Stomach (tissue), 19 donors: ENCODE measurements at places on chromosomes 6 and 20. TPM values are rescaled to one million over a fixed set of nuclear protein-coding genes. Genes with fewer than 3 reads are reported as not detected.

DNA sequence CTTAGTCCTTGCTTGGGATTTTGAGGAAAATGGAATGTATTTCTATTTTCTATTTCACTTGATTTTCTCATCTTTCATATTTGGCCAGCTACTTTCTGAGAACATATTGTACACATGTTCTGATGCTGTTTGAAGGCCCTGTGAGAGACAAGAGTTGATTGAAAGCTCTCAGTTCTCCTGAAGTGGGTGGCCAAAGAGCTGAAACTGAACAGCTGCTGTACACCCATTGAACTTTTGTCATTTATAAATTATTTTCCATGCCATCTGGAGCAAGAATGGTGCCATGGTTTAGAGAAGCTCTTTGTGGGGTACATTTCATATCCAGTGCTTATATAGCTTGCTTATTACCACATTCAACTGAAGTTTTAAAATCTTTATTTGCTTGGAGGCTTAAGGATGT lies 298.3 kb downstream of the PRL start:
- H3K27ac ChIP-seq = no peak overlapping the region
- peaks cover 11% of the 10 kb centered on the region for H3K4me1 ChIP-seq
- no peak for DNase-seq
- no peaks in the 10 kb centered on the region for H3K36me3 ChIP-seq
- H3K4me3 ChIP-seq = no peak overlapping the region
- H3K27me3 ChIP-seq = no peaks in the 10 kb centered on the region

GRCh38 chr20:36126836-36127527 lies 27.6 kb upstream of the EPB41L1 start:
- no peak overlapping the region for H3K27ac ChIP-seq
- H3K4me3 ChIP-seq = no peak overlapping the region
- no peak for DNase-seq
- H3K4me1 ChIP-seq = peaks cover 9% of the 10 kb centered on the region
- no peaks in the 10 kb centered on the region for H3K36me3 ChIP-seq

DNA sequence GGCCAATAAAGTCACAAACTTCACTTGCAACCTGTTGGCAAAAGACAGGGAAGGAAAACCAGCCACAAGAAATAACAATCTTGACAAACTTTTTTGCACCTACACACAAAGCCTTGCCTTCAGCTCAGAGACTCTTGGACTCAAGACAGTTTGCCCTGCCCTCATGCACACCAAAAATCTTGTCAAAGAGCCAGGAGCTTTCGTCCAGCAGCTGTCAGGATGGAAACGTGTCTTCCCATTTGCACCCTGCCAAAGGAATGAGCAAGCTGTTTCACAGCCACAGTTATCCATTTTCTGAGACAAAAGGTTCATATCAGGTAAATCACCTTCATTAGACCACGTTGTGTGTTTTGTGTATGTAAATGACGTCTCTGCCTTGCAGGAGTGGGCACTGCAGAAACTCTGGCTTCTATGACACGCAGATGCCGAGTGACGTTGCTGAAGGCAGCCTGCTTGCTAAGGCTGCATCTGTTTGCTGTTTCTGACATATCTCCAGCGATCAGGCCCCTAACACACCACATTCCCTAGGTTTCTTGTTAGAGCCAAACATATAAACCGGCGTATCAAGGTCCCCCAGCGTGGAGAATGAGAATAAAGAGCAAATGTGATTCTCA lies 193.4 kb downstream of the SYNDIG1 start:
- H3K36me3 ChIP-seq = no peaks in the 10 kb centered on the region
- H3K4me3 ChIP-seq = no peak overlapping the region
- DNase-seq = no peak
- H3K27ac ChIP-seq = no peak overlapping the region
- no peaks in the 10 kb centered on the region for H3K27me3 ChIP-seq

DNA sequence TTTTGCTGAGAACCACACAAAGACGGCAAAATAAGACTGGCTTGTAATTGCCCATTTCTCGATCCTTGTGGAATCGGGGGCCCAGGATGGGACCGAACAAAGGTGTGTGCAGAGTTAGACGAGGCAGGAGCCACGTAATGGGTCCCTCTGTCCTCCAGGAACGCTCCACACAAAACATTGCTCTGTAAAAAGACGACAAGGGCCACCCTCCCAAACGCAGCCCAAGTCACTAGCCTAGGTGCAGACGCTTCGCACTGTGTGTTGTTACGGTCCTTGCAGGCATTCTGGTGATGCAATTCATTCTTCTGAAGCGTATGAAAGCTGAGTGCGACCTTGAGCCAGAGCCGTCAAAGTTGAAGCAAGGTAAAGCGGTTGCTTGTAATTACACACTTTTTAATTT lies 363.4 kb downstream of the TAF4 start:
- no peak overlapping the region for H3K27ac ChIP-seq
- no peak overlapping the region for H3K4me3 ChIP-seq
- no peaks in the 10 kb centered on the region for H3K36me3 ChIP-seq
- no peaks in the 10 kb centered on the region for H3K27me3 ChIP-seq
- H3K4me1 ChIP-seq = no peaks in the 10 kb centered on the region

Gene HAO1
- total RNA-seq = not detected

DNA sequence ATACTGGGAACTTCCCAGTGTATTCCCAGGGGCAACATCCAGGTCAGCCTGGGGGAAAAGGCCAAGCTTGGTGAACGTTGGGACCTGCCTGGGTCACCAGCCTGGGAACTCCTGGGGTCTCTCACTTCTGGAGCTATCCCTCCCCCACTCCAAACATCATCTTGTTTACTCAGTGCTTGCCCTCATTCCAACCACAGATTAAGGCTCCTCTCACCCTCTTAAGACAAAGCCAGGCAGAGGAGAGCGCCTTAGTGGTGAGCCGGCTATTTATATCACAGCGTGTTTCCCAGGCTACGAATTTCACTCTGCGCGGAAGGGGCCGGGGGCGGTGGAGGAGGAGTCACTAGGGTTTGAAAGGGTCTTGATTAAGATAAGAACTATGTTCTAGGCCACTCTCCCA lies 12.1 kb downstream of the PRPH2 start:
- DNase-seq = peak; percentile 77
- H3K27me3 ChIP-seq = no peaks in the 10 kb centered on the region
- H3K4me3 ChIP-seq = no peak overlapping the region
- H3K4me1 ChIP-seq = no peaks in the 10 kb centered on the region
